ENCODE measurements at places on chromosomes 13 and 19.

GRCh38 chr13:99778500-99778899, 193.1 kb downstream of the ZIC5 start:
- no peak for DNase-seq

- no peak for DNase-seq
Measured at GRCh38 chr13:102892503-102892902, 46.7 kb downstream of the ERCC5 start.

DNA sequence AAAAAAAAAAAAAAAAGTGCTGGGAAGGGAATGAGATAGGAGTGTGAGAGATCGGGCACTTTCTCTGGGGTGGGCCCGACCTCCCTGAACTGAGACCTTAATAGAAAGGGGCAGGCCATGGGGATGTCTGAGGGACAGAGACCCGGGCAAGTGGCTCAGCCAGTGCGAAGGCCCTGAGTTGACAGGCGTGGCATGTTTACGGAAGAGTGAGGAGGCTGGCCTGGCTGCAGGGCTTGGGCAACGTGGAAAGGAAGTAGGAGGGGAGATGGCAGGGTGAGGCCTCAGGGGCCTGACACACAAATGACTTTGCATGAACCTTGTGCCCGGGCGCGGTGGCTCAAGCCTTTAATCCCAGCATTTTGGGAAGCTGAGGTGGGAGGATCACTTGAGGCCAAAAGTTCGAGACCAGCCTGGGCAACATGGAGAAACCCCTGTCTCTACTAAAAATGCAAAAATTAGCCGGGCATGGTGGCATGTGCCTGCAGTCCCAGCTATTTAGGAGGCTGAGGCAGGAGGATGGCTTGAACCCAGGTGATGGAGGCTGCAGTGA, 13.9 kb downstream of the FCHO1 start:
- no peak for DNase-seq

DNA sequence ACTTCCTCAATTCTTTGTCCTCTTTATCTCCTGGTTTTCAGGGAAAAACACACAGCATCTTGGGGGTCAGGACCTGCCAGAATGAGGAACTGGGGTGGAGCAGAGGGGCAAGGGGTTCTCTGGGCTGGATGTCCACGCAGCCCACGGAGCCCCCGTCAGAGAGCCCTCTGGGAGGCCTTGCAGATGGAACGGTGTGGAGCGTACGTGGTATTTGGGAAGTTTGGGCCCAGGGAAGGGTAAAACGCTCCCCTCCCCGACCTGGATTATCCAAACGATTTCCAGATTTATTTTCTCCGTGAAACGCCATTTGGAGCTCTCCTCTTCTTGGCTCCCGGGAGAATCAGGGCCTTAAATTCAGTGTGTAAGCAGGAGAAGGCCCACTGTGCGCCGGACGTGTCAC, 51.7 kb upstream of the ZNF536 start:
- DNase-seq: no peak

- DNase-seq: no peak
Measured at GRCh38 chr19:46574533-46574932, 26.6 kb upstream of the CALM3 start.

- DNase-seq: peak; percentile 81
Measured at GRCh38 chr19:43784981-43785808, 4.4 kb upstream of the KCNN4 start.

DNA sequence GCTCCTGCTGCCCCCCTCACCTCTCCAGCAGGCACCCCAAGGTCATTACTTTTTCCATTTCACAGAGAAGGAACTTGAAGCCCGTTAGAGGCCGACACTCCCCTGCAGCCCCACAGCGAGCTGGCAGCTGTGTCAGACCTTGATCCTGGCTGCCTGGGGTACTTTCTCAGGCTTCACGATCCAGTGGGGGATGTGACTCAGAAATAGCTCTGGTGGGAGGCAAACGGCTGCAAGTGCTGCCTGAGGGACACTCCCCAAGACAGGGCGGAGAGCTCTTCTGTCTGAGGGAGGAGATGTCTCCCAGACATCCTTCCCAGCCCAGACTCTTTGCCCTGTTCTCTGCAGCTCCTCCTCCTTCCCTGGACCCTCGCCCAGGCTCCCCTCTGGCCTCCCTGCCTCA, 4.8 kb downstream of the TSKS start:
- peak; percentile 74 for DNase-seq

GRCh38 chr13:60756306-60756705, 359.3 kb downstream of the TDRD3 start:
- DNase-seq: no peak

GRCh38 chr19:46294494-46294893, 2.3 kb upstream of the HIF3A start:
- DNase-seq: no peak

DNA sequence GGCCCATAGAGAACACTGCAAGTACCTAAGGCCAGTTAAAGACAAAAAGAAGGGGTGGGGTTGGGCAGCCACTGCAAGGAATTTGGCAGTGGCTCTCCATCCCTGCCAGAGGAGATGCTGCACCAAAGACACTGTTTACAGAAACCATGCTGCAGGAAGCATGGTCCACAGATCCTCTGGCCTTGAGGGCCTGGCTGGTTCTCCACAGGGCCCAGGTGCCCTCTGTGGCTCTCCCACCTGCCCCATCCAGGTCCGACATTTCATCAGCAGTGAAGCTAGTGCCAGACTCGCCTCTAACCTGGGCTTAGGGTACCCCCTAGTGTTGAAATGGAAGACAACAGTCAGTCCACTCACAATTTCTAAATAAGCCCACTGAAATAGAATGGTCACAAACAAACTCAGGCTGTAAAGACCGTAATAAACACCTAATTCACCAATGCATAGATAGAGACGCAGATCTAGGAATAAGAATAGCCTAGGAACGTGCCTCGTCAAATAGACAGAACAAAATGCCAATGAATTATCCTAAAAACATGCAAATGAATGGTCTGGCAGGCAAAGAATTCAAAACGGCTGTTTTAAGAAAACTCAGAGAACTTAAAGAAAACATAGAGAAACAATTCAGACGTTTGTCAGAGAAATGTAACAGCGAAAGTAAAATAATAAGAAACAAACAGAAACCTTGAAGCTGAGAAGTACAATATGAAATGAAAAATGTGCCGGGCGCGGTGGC, 23.3 kb downstream of the LYPD4 start:
- DNase-seq: peak; percentile 50
